Hepatic stellate cell (primary cell): ENCODE measurements at places on chromosomes 13 and 19.

DNA sequence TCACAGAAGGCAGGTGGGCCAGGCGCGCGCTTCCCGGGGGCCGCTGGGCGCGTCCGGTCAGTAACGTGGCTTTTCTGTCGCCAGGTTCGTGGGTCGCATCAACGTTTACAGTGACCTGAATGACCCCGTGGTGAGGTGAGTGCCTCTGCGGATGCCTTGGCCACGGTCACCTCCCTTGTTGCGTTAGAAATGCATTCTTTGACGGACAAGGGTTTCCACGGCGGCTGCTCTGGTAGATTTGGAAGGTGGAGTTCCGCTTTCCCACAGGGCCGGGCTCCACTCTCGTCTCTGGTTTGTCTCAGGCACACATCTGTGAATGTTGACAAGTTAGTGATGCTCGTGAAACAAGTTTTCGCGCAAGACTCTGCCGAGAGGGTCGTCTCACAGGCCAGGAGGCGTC, 130.0 kb downstream of the ATP11A start:
- DNase-seq, result no peak

DNA sequence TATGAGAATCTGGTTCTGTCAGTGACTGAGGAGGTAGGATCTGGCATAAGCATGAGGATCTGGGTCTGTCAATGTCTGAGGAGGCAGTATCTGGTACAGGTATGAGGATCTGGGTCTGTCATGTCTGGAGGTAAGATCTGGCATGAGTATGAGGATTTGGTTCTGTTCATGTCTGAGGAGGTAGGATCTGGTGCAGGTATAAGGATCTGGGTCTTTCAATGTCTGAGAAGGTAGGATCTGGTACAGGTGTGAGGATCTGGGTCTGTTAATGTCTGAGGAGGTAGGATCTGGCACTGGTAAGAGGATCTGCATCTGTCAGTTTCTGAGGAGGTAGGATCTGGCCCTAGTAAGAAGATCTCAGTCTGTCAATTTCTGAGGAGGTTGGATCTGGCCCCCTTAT, 12.4 kb upstream of the PDCD2L start:
- no peak for DNase-seq

DNA sequence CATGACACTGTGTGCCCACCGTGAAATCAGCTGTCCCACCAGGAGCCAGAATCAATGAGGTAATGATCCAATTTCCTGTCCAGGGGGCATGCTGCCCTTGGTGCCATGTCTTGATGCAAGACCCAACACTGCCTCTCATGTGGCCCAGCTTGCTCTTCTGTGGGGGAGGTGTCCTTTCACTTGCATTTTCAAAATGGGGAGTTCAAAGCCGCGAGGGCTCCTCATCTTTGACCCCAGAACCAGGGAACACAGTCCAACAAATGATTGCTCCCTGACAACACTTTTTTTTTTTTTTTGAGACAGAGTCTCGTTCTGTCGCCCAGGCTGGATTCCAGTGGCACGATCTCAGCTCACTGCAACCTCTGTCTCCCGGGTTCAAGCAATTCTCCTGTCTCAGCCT, 64.1 kb downstream of the FGF9 start:
- DNase-seq, result no peak

- no peak for DNase-seq
These were observed 7.1 kb upstream of the GPR18 start for GRCh38 chr13:99265162-99265800.

GRCh38 chr13:40114305-40114896, 458.9 kb downstream of the COG6 start:
- DNase-seq, result no peak

- no peak for DNase-seq
These were observed 336.3 kb downstream of the HS6ST3 start for GRCh38 chr13:96426167-96426566.

DNA sequence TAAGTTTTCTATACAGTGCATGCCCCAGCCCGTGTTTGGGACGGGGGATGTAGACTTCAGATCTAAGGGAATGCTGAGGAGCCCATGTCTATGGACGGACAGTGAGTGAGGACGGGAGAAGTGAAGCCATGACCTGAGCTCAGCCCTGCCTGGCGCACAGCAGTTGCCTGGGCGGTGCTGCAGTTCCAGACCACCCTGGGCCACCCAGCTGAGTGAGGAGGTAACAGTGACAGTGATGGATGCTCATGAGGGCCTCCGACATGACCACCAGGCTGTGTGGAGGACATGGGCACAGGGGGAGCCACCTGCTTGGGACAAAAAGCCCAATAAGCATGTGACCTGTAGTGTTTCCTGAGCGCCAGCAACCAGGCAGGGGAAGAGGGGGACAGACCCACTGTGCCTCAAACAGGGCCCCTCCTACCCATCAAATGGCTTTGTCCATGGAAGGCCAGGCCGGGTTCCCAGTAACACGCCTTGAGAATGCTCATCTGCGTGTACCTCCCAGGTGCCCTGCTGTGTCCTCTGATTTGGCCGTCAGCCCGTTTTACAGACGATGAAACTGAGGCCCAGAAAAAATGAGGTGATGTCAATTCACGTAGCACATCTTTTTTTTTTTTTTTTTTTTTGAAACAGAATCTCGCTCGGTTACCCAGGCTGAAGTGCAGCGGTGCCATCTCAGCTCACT, 22.6 kb downstream of the NOSIP start:
- DNase-seq, result no peak

GRCh38 chr19:11091703-11092153, 2.5 kb downstream of the LDLR start:
- DNase-seq, result peak; percentile 57

DNA sequence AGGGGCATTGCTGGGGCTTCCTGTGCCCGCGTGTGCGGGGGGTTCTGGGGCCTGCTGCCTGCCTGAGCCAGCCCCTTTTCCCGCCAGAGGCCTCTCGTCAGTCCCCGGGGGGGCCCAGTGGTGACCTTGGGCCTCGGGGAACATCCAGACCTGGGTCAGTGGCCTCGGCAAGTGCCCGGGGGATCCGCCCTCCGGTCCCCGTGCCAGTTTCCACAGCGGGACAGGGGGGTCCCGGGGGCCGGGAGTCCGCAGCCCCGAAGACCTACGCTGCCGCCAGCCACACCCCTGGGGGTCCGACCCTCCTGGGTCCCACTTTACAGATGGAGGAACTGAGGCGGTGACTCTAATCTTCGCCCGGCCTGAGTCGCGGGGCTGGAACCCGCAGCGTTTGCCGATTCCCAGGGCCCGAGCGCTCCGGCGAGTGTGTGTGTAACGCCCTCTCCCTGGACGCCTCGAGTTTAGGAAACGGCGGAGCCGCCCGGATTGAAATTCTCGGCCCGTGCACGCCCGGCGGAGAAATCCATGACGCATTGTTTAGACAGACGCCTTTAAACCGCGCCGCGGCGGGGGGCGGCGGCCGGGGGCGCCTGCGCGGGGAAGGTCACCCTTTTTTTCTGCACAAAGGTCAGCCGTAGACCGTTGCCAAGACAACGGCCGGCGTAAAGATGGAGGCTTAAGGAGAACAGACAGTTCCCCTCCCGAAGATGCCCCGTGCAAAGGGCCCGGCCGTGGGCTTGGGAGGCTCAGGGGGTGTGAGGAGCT, 39.3 kb downstream of the EFNA2 start:
- peak; percentile 88 for DNase-seq

GRCh38 chr13:28501547-28501946, 6.6 kb upstream of the FLT1 start:
- DNase-seq, result no peak

GRCh38 chr13:27842571-27842970, 50.3 kb downstream of the GSX1 start:
- DNase-seq, result no peak

GRCh38 chr13:55560331-55560730, 1580.4 kb upstream of the PRR20A start:
- no peak for DNase-seq
